T-helper 2 cell treated with Interferon-gamma antibody and Interleukin-4, amounts not matched to agents 5 μg/mL and 100 μg/mL, for 36 hours (primary cell): ENCODE measurements at places on chromosomes 6 and 20.

DNA sequence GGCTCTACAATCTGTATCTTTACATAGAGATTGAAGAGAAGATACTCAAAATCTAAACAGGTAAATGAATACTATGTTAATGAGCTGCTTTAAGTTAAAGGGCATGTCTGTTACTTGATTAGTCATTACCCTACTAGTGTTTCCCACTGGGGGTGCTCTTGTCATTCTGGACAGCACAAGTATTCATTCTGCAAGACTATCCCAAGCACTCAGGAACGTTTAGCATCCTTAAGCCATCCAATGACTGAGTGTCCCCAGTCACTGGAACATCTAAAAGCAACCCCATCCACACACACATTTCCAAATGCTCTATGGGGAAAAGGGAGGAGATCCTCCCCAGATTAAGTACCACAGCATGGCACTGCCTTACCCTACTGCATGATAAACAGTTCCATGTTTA lies 25.7 kb downstream of the EZR start:
- no peak for DNase-seq

DNA sequence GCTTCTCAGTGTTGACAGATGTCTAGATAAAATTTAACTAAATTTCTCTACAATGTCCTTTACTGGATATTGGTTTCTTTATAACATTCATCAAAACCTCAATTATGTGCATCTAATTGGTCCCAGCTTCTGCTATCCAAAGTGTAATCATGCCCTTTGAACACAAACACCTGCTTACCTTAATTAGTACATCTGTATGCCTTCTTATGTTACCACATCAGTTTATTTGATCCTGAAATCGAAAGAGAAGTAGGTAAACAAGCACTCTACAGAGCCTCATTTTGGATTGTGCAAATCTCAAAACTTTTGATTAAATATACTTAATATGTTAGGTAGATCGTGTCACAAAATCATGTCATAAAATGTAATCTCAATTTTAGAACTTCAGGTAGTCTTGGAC lies 36.5 kb downstream of the TAB2 start:
- no peak for DNase-seq

- DNase-seq: no peak
Measured at GRCh38 chr20:62367136-62367632, at the start of gene LAMA5. TSS of gene LAMA5 (minus strand) at chr20:62367312. CDS start at chr20:62367245, 67 bp downstream.

GRCh38 chr20:36043892-36044515 lies 75.6 kb downstream of the CNBD2 start:
- DNase-seq: no peak

DNA sequence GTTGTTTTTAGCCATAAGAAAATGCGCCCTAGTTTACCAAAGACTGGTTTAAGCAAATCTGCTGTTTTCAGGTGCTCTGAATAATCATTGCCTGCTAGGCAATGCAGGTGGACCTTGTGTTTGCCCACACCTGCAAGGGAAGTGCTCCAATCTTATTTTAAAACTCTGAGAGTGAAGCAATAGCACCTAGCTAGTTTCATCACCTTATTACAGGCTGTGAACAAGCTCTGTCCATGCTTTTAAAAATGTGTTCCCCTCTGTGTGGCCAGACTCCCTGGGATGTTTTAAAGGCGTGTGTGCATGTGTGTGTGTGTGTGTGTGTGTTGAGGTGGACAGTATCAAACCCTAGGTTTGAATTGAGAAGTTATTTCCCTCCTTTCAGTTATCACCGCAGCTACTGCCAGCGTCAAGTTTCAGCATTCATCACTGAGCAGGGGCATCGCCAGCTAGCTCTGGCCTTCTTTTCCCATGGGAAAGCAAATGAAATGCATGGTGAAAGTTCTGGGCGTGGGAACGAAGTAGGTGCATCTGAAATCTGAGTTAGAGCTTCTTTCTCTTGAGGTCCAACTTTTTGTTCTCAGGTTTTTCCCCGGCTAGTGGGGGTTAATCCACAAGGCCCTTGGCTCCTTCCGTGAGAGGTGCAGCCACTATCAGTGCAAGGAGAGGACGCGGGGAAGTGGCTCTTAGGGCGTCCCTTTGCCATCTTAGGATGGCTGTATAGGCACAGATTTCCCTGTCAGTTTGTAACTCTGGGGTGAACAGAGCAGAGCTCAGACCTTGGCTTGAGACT lies 30.8 kb downstream of the DUSP22 start:
- DNase-seq: no peak

DNA sequence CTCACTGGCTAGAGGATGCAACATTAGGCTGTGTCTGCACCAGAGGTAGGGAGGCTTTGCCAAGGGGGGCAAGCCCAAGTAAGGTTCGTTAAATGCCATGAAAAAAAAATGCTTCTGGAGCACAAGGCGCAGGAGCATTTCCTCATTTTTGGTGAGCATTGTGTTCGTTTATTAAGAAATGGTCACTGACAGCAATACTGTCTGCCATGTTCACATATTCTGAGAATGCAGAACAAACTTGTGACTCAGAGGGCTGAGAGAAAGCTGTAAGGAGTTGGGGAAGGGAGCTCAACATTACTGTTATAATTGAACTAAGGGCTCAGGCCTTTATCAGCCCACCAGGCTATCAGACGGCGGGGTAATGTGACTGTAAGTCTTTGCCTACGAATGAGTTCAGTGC lies 465.4 kb upstream of the BTBD3 start:
- DNase-seq: no peak

- no peak for DNase-seq
Measured at GRCh38 chr6:24997231-24997630, 61.5 kb upstream of the RIPOR2 start.

- DNase-seq: no peak
Measured at GRCh38 chr6:117684749-117685148, 9.5 kb downstream of the NUS1 start.

DNA sequence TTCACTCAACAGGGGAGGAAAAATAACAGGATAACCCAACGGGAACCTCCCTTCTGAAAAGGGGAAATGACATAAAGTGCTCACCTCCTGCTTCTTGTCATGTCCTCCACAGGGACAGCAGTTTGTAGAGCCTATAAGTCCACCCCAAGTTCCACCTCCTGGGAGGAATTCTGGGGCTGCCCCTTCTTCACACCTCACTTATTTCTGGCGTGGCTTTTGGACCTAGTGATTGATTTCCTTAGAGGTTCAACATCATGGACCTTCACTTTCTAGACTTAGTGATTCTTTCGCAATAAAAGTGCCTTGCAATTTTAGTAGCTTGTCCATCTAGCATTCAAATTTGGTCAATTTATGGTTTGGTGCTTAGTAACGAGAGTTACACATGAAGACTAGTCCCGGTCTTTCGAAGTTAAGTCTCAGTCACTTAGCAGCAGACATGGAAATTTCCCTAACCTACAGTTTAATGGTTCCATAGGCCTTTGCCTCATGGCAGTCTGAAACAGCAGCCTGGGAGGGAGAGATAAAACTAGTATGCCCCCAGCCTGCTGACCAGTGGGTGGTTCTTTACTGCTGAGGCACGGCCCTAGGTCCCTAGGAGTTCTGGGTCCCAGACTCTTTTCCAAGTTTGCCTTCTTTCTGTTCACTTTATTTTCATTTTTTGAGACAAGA lies 59.2 kb upstream of the CDKAL1 start:
- no peak for DNase-seq

DNA sequence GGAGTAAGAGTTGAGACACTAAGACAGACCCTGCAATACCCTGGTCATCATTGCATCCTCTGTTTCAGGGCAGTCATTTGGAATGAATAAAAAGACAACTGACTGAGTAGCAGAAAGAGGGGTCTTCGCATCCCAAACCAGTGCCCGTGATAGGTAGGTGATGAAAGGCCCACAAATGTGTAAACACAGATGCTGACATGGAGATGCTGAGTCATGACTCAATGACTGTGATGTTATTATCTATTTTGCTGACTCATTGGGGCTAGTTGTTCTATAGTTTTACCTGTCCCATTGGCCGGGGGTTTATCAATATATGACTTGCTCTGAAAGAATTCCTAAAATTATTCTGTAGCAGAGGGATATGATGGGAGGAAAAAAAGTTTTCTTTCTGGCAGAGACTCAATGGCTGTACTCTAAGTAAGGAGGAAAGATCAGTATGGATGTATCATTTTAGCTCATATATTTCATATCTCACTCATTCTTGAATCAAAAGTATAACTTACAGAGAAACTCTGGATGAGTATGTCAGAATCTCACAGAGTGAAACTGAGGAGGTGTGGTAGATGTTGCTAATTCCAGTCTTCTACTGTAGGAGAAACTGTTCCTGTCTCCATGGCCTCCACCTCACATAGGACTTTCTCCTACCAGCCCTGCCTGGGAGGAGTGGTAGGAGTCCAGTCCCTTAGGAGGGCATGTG lies 119.9 kb upstream of the PREP start:
- DNase-seq: no peak

GRCh38 chr6:36968266-36968977 lies 13.9 kb downstream of the PI16 start:
- DNase-seq: no peak

GRCh38 chr6:47246551-47246950 lies 63.2 kb downstream of the TNFRSF21 start:
- no peak for DNase-seq

GRCh38 chr20:33568378-33568777 lies 78.5 kb downstream of the CBFA2T2 start:
- DNase-seq: no peak

GRCh38 chr6:34538581-34538980 lies 17.5 kb downstream of the SPDEF start:
- no peak for DNase-seq

DNA sequence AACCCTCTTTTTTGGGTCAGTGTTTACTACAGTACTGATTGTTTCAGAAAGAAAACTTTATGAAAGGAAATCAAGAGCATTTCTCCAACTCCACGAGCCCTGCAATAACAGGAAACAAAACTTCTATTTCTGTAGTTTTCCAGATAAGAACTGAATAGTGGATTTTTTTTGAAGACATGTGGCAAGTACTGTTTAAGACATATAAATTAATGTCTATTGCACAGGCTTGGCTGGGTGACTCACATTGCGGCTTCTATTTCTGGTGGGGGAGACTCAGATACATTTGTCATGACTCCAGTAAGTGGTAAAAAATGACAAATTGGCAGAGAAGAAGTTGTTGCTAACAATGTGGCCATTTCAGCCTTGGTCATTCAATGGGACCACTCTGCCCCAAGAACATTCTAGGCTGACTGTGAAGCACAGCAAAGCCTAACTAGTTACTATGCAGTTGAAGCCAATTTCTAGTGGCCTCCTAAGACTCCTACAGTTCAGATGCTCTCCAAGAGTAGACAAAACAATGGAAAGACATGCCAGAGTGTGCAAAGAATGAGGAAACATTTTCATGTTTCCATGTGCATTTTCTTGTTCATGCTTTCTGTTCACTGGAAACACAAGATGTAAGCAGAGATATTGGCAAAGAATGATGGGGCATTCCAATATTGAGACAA lies 200.9 kb downstream of the EDN1 start:
- DNase-seq: peak; percentile 6

DNA sequence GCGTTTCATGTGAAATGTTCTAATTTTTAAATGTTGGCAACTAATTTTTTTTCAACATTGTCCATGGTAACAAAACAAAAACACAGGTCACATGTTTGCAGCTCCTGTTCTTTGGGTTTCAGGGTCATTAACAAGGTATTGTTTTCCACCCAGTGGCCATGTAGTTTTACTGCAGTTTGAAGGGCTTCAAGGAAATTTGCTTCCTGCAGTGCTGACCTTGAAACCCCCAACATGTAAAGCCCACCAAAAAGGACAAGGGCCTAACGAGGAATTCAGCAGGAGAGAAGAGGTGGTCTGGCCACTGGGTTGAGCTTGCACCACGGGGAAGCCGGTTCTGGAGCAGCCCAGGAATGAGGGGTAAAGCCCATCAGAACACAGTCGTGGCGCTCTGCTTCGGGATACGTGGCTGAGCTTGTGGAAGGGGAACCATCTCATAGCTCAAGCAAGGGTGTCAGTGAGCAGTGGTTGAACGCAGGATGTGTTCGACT lies 13.9 kb upstream of the KLHL31 start:
- no peak for DNase-seq

- DNase-seq: no peak
Measured at GRCh38 chr20:47008842-47009518, 114.3 kb downstream of the EYA2 start.

DNA sequence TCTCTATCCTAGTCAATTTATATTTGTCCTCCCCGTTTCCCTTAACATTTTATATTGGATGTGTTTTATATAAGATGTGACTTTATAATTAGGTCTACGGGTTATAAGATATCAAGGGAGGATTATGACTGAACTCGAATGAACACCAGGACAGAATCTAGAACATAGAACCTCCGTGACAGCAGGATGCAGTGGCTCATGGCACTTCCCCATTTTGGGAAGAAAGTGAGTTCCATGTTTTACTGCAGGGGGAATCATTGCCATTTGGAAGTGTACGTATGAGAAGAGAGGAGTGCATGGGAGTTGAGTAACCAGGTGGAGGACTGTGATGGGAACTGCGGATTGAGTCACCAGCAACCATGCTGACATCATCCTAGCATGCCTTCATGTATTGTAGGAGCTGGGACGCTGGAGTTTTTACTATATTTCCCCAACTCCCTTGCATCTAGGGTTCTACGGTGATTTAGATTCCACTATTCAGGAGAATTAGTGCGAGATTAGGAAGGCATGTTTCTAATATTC lies 56.1 kb upstream of the FOXC1 start:
- no peak for DNase-seq

DNA sequence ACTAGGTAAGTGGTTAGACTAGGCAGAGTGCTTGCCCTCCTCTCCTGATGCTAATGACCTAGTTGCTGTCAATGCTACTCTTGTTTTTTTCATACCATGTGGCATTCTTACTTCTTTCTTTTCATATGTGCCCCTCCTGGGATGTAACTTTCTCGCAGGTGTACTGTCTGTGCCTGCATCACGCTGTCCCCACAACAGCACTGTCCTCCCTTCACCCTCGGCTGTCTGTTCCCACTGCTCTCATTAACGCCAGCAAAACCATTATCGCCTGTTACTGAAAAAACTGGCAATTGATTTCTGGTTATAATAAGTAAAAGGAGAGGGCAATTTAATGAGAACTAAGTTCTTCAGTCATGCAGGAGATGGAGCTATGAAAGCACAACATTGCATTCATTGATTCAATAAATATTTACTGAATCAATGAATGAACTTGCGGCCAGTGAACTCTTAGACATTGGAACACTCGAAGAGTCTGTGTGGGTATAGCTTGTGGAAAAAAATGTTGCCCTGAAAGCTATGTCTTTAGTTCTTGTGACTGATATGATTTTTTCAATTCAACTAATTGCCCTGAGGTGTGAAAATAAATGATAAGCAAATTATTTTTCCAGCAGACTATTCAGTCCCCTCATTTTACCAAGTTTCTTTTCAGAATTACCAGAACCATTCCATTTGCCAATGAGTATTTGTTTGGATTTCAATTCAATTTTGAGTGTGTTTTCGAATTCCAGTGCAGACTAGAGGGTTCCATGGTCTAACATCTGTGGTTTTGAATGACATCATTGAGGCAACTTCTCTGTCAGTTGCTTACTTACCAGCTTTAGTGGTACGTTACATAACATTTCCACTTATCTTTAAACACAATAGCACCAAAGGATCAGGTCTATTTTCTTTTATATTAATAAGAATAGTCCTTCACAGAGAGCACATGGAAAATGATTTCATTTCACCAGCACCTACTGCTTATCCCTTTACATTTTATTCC lies 2.1 kb downstream of the SLC17A4 start:
- no peak for DNase-seq
